Kidney capillary endothelial cell (primary cell): ENCODE measurements at places on chromosomes 12 and 14.

GRCh38 chr14:36068777-36069534 lies 107.6 kb downstream of the PTCSC3 start:
- DNase-seq: no peak

DNA sequence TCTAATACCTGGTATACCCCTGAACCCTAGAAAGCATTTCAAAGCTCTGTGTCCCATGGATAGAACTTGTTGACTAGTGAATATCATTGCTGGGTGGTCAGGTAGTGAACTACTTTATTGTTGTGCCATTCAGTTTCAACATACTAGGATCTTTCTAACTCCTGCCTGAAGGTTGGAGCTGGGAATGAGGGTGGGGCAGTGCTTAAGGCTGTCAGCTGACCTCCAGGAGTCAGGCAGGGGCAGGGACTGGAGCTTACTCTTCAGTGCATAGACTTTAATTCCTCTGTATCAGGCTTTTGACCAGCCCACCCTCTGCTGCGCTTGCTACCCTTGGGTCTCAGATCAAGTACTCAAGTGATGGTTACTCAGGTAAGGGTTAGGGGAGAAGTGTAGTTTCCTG lies 102.6 kb upstream of the RFX4 start:
- DNase-seq: no peak

- no peak for DNase-seq
Measured at GRCh38 chr14:74552623-74553022, 59.1 kb downstream of the ISCA2 start.

GRCh38 chr14:91369628-91370445 lies 47.8 kb downstream of the CCDC88C start:
- no peak for DNase-seq

- no peak for DNase-seq
Measured at GRCh38 chr12:48998497-48999353, 450 bp downstream of the DDN start.

- peak; percentile 21 for DNase-seq
Measured at GRCh38 chr12:14567351-14568162, at the start of gene PLBD1. Gene PLBD1 (minus strand): TSS chr12:14567883. CDS start chr12:14567696, 187 bp downstream.

DNA sequence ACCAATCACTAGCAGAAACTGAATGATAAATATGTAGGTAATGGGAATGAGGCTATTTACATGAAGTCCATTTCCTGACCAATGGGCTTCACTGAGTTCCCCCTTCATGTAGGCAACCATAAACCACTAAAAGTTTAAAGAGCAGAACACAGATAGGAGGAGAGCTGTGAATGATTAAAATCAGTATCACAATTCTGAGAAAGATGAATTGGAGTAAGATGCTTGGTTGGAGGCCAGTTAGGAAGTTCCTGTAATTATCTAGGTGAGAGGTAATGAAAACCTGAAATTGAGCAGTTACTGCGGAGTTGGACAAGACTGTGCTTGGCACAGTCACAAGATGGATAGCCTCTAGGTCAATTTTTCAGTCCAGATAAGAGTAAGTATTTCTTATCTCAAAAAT lies 56.6 kb downstream of the GALNT4 start:
- DNase-seq: no peak

DNA sequence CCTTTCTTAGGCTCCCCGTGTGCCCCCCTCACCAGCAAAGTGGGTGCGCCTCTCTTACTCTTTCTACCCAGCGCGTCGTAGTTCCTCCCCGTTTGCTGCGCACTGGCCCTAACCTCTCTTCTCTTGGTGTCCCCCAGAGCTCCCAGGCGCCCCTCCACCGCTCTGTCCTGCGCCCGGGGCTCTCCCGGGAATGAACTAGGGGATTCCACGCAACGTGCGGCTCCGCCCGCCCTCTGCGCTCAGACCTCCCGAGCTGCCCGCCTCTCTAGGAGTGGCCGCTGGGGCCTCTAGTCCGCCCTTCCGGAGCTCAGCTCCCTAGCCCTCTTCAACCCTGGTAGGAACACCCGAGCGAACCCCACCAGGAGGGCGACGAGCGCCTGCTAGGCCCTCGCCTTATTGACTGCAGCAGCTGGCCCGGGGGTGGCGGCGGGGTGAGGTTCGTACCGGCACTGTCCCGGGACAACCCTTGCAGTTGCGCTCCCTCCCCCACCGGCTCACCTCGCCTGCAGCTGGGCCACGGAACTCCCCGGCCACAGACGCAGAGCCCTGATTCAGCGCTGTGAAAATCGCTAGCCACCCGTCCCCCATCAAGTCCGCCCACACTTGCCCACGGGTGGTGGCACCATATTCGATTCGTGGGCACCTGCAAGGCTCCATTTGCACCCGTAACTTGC lies 1.3 kb downstream of the TMEM233 start:
- peak; percentile 54 for DNase-seq

DNA sequence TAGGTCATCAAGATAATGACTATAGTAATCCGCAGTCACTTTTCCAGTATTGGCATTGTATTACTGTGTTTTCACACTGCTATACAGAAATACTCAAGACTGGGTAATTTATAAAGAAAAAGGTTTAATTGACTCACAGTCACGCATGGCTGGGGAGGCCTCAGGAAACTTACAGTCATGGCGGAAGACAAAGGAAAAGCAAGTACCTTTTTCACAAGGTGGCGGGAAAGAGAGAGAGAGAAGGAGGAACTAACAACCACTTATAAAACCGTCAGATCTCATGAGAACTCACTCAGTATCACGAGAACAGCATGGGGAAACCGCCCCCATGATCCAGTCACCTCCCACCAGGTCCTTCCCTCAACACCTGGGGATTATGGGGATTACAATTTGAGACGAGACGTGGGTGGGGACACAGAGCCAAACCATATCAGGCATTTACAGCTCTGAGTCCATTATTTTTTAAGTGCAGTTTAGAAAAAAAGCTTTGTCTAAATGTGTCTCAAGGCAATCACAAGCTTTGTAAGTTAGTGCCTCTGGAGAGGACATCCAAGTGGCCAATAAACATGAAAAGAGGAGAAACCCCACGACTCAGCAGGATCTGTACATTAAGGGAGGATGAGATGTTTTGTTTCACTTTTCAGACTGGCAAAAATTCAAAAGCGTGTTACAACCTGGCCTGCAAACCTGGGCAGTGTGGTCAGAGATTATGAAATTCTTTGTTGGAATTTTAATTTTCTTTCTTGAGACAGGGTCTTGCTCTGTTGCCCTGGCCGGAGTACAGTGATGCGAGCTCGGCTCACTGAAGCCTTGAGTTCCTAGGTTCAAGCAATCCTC lies 82.0 kb downstream of the DNAH10 start:
- no peak for DNase-seq

- no peak for DNase-seq
Measured at GRCh38 chr12:2443776-2444175, 351.0 kb upstream of the FKBP4 start.

DNA sequence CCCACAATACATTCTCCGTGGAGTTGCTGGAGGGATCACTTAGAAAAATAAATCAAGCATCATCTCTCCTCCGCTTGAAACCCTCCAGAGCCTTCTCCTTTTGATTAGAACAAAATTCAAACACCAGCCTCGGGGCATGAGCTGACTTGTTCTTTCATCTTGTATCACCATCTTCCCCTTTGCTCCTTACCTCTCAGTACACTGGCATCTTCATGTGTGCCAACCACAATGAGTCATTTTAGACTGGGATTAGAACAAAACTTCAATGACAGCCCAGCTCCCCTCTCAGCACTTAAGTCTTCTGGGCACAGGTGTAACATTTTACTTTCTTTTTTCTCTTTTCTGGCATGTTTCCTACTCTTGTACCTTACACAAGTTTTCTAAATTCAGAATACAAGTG lies 1159.2 kb upstream of the TMEM132C start:
- no peak for DNase-seq

- no peak for DNase-seq
Measured at GRCh38 chr12:46701356-46701755, 124.4 kb downstream of the SLC38A4 start.

GRCh38 chr12:113997365-113997764 lies 31.2 kb upstream of the RBM19 start:
- DNase-seq: no peak

GRCh38 chr12:50579757-50580267 lies 75.0 kb downstream of the DIP2B start:
- no peak for DNase-seq

GRCh38 chr12:116853507-116853906 lies 27.7 kb downstream of the HRK start:
- no peak for DNase-seq

DNA sequence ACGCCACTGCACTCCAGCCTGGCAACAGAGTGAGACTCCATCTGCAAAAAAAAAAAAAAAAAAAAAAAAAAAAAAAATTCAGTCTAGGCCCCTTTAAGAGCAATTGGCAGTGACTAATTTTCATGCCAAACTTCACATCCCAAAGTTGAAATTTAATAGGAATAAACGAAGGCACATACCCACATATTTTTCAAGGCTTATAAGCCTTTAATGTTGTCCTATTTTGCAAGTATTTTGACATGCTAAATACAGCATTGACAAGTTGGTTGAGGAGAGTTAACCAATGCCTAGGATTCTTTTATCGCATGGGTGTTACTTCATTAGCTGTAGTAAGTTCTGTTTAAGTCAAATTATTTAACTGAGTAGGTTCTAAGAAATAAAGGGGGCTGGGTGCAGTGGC lies 23.5 kb upstream of the HIP1R start:
- no peak for DNase-seq
